Sigmoid colon (tissue), 7 donors: ENCODE measurements at places on chromosomes 1 and 21. TPM values are rescaled to one million over a fixed set of nuclear protein-coding genes. Genes with fewer than 3 reads are reported as not detected.

NCAM2 gene
- 8.6 TPM for total RNA-seq

PPM1J gene
- total RNA-seq: 1.6 TPM

PADI1 gene
- not detected for total RNA-seq

UBE2U gene
- total RNA-seq: not detected

TEKT2 gene
- total RNA-seq: not detected

SH2D5 gene
- not detected for total RNA-seq

C1orf116 gene
- total RNA-seq: 0.36 TPM

VTCN1 gene
- total RNA-seq: not detected

TINAGL1 gene
- 238 TPM for total RNA-seq

INSRR gene
- not detected for total RNA-seq

NUAK2 gene
- 0.71 TPM for total RNA-seq

SMCP gene
- total RNA-seq: not detected

MEX3A gene
- total RNA-seq: 0.27 TPM

KIF26B gene
- 1.8 TPM for total RNA-seq

GCSAML gene
- not detected for total RNA-seq

KRTAP19-5 gene
- not detected for total RNA-seq

ZNF644 gene
- total RNA-seq: 62.5 TPM

E2F2 gene
- 0.28 TPM for total RNA-seq

GNAT2 gene
- total RNA-seq: not detected

CRP gene
- total RNA-seq: not detected

SNX7 gene
- 36.2 TPM for total RNA-seq

PTCH2 gene
- 0.99 TPM for total RNA-seq

XCL2 gene
- total RNA-seq: 1.9 TPM

GBP2 gene
- 152 TPM for total RNA-seq

TMIGD3 gene
- total RNA-seq: 1.9 TPM

KRTAP10-1 gene
- total RNA-seq: not detected

PGLYRP4 gene
- total RNA-seq: not detected

C1orf167 gene
- total RNA-seq: 0.66 TPM

SRM gene
- total RNA-seq: 32.1 TPM

SPRR1B gene
- not detected for total RNA-seq

TMEM81 gene
- 2.3 TPM for total RNA-seq

CD1B gene
- total RNA-seq: not detected

CLCA1 gene
- total RNA-seq: not detected

FABP3 gene
- total RNA-seq: 26.3 TPM

PLPPR5 gene
- total RNA-seq: 0.81 TPM

CAPN8 gene
- 1.1 TPM for total RNA-seq

HAO2 gene
- total RNA-seq: not detected

OR2T2 gene
- total RNA-seq: not detected

ITLN2 gene
- total RNA-seq: not detected

ACOT11 gene
- total RNA-seq: 8.9 TPM

MTARC1 gene
- total RNA-seq: 5.3 TPM

HUNK gene
- total RNA-seq: 0.81 TPM

RNF187 gene
- 21.0 TPM for total RNA-seq

FCRLA gene
- not detected for total RNA-seq

PYCR2 gene
- total RNA-seq: 34.9 TPM

KRTAP11-1 gene
- total RNA-seq: not detected

SLC9C2 gene
- not detected for total RNA-seq

ARL8A gene
- 24.3 TPM for total RNA-seq

SPSB1 gene
- total RNA-seq: 18.2 TPM

LYPD8 gene
- not detected for total RNA-seq

AGO3 gene
- total RNA-seq: 19.3 TPM

KRTAP19-3 gene
- total RNA-seq: not detected

FAM131C gene
- total RNA-seq: not detected

TAL1 gene
- 2.3 TPM for total RNA-seq
